Activated CD4-positive, alpha-beta T cell treated with anti-CD3 and anti-CD28 coated beads, Interleukin-2, Interleukin-6, amounts not matched to agents 100 ng/mL and 50 ng/mL, durations not matched to agents 16 hours and 8 hours (primary cell): ENCODE measurements at places on chromosomes 4 and X.

DNA sequence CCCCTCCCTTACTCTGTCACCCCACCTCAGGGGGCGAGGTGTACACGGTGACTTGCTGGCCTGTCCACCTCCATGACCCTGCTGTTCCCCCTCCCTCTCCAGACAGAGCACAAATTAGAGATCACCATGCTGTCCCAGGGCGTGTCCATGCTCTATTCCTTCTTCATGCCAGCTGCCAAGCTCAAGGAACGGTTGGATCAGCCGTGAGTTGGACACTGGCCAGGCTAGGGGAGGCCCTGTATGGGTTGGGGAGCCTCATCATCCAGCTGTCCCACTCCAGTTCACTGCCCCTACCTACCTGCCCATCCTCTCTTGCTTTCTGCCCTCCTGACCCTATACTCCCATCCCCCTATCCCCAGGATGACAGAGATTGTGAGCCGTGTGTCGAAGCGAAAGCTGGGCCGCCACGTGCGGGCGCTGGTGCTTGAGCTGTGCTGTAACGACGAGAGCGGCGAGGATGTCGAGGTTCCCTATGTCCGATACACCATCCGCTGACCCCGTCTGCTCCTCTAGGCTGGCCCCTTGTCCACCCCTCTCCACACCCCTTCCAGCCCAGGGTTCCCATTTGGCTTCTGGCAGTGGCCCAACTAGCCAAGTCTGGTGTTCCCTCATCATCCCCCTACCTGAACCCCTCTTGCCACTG, 3.9 kb upstream of the CDK16 start:
- DNase-seq = no peak

DNA sequence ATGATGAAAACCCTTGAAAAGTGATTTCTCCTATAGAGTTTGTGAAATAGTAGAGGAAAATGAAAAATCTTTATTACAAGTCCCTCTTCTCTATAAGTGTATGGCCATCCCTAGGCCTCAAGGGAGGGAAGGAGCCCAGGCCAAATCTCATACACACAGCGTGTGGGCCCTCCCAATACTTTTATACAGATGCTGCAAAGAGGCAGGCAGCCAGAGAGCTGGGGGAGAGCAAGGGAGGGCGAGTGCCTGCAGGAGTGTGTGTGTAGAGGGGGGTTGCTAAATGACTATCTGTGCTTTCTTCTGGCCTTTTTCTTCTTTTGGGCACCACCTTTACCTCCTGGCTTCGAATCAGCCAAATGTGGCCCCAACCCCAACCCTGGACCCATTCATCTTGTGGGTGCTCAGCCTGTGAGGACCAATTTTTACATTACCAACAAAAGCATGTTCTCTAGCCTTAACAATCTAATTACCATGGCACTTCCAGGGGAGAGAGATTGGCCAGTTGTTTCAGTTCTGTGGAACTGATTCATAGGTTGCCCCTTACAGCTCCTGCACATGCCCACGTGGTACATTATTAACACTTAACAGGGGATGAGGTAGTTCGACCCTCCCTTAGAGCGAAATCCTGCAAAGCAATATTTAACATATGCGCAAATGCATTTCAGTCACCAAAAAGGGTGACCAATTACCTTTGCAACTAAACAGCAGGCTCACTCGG, 2.0 kb downstream of the GPC3 start:
- DNase-seq = no peak

DNA sequence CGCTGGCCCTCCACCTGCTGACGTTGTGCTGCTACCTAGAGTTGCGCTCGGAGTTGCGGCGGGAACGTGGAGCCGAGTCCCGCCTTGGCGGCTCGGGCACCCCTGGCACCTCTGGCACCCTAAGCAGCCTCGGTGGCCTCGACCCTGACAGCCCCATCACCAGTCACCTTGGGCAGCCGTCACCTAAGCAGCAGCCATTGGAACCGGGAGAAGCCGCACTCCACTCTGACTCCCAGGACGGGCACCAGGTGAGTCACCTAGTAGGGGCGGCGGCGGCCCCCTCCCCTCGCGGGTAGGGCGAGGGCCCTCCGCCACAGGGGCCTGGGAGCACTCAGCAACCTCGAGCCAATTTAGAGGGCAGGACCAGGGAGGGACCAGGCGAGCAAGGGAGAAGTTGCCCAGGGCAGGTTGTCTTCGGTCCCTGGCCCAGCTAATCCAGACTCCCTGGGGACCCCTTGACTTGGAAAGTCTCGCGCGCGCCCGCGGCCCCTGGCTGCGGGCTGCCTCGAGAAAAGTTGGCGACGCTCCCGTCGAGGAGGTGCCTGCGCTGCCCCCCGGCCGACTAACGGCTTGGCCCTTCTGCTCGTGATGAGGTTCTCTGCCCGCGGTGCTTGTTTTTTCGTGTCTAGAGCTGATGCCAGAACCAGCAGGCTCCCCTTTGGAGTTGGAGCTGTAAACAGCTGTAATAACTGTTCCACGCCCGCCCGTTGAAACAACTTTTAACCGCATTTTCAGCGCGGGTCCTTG, 717 bp downstream of the EDA start:
- no peak for DNase-seq

GRCh38 chrX:125198546-125198945, 121.1 kb upstream of the TEX13C start:
- DNase-seq = no peak

DNA sequence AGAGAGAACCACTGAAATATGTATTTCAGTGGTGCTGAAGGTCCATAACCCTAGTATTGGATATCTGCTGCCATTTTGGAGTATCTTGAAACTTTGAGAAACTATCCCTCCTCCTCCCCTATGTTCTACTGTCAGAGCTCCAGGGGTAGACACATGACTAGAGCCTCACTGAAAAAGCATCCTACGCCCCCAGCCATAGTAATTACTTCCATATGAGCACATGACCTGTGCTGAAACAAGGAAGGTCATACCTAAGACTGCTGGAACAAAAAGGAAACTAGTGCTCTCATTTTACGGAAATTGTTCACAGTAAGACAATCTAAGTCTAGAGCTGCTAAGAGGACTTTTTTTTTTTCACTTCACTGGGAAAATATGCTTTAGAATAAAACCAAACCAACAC, 42.0 kb upstream of the MAPK10 start:
- no peak for DNase-seq

- DNase-seq = no peak
Measured at GRCh38 chr4:23697001-23697528, 192.8 kb downstream of the PPARGC1A start.

DNA sequence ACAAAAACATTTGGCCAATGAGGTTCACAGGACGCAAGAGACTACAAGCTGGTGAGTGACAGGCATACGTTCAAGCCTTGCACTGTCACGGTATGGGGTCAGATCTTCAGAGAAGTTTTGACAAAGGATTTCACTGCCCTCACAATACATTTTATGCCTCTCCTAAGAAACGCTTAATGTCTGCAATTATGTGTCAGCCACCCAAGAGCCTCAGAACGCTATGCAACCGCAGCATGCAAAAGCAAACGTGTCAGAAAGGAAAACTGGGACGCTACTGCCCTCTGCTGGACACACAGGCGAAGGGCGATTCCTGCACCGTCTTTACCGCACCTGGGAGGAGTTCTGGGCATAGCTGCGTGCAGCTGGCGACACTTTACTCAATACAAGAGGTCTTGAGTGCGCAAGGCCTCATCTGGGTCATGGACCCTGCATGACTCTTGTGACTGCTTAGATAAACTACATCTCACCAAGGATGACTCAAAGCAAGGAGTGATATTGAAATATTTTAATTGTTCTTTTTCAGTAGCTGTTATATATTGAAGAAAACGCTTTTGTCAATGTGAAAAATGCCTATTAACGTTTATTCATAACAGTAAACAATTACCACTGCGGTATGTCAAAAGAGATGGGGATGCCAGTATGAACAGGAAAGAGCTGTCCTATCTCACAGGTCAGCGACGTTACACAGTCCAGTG, 147.6 kb upstream of the FRG1 start:
- DNase-seq = peak; percentile 77

GRCh38 chr4:121964958-121965357, 13.1 kb upstream of the TRPC3 start:
- DNase-seq = no peak

GRCh38 chrX:50483283-50483682, 12.7 kb upstream of the DGKK start:
- peak; percentile 22 for DNase-seq

DNA sequence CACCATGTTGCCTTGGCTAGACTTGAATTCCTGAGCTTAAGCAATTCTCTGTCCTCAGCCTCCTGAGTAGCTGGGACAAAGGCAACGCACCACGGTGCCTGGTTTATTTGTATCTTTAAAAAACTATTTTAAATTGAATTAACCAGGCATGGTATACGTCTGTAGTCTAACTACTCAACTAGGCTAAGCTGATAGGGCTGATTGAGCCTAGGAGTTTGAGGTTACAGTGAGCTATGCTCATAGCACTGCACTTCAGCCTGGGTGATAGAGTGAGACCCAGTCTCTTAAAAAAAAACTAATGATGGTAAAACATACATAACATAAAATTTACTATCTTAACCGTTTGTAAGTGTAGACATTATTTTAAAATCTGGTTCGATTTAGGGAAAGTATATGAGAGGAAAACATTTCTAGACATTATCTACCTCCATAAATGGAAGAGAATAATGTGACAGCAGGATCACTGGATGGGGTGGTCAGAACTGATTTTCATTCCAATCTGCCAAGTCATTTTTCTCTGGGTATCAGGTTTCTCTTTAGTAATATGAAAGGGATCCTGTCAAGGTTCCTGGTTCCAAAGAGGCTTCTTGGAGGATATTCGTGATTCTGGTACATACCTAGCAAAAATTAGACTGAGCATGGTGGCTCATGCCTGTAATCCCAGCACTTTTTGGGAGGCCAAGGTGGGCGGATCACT, 8.7 kb upstream of the ITGB1BP2 start:
- no peak for DNase-seq
